ENCODE measurements at places on chromosomes 5 and 9.

GRCh38 chr9:1002678-1003077 lies 26.2 kb downstream of the DMRT3 start:
- no peak for DNase-seq

DNA sequence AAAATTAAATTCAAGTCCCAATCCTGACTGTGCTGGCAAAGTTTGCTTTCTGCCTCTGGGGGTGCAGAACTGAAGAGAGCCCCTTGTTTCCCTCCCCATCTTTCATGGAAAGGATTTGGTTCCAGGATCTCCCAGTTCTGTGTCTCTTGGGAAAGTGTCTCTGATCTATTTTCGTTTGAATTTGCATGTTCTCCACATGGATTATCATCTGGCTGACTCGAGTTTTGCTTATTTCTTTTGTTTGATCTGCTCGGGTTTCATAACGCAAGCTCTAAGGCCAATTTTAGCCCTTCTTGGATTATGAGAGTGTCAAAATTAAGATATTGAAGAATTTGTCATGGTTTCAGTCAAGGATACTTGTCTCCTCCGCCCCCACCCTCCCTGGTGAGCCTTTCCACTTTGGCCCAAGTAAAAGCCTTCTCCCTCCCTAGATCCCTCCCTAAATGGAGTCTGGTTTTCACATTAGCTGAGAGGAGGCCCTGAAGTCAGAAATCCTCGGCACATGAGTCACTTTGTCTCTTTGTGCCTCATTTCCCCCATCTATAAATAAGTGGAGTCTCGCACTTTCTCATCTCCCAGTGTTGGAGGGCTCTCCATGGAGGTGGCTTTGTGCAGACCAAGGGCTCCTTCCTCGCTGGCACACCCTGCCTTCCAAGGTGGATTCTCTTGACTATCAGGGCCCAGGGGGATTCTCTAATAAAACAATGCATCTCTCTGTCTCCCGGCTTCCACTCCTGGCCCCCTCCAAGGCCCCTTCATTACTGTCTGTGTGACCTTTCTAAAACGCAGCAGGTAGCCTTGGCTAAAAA lies 17.3 kb downstream of the ADRB2 start:
- DNase-seq: no peak

GRCh38 chr9:76571743-76572146 lies 112.8 kb downstream of the GCNT1 start:
- DNase-seq: no peak

- DNase-seq: no peak
Observed at GRCh38 chr5:144971108-144971850, 800.6 kb downstream of the KCTD16 start.

DNA sequence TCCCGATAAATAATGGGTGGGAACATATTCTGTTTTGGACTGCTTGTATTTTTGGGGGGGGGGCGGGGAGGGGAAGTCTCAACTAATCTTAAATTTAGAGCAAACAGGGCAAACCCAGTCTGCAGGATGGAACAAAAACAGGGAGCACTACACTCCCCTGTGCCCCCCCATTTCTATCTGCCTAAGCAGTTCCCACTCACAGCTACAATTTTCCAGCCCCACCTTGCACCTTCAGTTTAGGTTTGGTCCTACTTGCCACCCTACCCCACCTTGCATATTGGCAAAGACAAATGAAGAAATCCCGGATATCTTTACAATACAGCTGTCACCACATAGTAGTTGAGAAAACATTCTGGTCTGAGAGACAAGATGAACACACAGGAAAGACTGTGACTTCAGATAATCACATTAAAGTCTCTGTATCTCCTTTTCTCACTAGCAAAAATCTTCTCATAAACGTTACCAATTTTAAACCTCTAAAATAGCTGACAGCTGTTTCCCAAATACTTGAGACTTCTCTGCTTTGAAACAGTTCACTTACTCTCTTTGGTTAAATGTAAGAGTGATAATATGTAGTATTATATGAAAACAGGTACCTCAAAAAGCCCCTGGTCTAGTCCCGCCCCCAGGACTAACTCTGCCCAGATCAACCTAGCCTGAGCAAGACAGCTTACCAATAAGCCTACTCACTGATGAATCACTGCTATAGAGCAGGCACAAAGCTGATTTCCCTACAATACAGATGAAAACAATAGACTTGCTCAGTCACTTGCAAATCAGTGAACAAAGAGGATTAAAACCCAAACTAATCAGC lies 5.2 kb upstream of the RAPGEF6 start:
- no peak for DNase-seq

GRCh38 chr5:95093211-95093610 lies 191.7 kb downstream of the MCTP1 start:
- no peak for DNase-seq

GRCh38 chr9:68750786-68751185 lies 45.7 kb downstream of the PIP5K1B start:
- DNase-seq: no peak

DNA sequence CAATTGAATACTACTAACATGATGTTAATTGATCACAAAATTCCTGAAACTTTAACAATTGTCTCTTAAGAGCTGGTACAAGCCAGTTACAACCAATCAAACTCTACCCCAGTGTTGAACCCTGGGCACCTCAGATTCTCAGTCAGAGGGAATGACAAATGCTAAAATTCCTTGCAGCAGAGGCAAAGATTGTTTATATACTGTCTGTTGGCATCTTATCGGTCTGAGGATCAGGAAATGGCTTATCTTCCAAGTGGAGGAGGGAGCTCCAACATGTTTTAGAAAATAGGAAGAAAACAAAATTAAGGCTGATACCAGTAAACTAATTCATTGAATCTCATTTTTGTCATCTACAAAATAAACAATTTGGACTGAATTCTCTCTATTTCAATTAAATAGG lies 527.8 kb upstream of the ZNF608 start:
- DNase-seq: no peak

DNA sequence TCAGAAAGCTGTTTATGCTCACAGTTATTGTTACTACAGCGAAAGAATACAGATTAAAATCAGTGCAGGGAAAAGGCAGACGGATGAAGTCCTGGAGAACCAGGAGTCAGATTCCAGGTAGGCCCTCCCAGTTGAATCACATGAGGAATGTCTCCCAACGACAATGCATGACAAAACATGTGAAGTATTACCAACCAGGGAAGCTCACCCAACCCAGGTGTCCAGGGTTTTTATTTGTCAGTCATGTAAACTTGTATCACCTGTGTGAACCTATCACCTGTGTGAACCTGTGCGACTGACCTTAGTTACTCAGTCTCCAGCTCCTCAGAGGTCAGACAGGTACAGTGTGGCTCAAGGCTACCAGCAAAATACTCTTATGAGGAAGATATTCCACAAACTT lies 63.9 kb downstream of the KIAA1958 start:
- no peak for DNase-seq

GRCh38 chr5:158845941-158846340 lies 253.8 kb downstream of the EBF1 start:
- DNase-seq: no peak

DNA sequence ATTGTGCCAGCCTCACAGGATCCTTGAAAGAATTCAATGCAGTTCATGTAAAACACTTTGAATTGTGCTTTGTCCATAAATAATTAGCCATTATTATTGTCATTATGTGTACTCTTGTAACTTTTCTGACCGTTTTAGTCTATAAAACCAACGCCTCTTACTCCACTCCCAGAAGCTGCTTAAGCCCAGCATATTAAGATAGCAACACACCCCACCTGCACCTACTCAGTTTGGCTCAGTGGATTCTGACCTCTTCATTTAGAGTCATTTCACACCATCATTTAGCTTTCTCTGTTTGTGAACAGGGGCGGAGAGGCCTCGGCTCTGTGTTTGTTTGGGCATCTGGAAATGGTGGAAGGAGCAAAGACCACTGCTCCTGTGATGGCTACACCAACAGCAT lies 205.1 kb downstream of the PCSK5 start:
- no peak for DNase-seq

GRCh38 chr5:40491644-40492043 lies 188.1 kb upstream of the PTGER4 start:
- no peak for DNase-seq

GRCh38 chr5:141393267-141393666 lies 834 bp downstream of the PCDHGA8 start:
- DNase-seq: no peak

DNA sequence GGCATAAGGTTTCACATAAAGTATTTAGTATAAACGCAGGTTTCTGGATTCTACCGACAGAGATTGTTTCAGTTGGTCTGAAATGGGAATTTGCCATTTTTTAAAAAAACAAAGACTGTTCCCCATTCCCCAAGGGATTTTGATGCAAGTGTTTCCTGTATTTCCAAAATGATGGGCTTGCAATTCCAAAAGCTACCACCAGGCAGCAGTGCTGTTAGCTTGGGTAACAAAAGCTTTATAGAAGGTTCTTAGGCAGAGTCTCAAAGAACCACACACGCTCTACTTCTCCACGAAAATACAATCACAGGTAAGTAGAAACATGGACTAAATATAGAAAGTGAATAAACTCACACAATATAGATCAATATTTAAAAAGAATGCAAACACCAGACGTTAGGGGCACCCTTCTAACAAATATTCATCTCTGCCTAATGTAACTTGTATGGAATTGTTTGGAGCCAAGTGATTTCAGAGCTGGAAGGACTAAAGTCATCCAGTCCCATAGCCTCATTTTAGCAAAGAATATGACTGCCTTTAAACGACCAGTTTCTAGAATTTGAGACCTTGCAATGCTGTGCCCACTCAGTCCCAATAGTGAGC lies 154.3 kb downstream of the SPOCK1 start:
- no peak for DNase-seq

GRCh38 chr5:158955636-158956035 lies 144.1 kb downstream of the EBF1 start:
- no peak for DNase-seq

- DNase-seq: no peak
Observed at GRCh38 chr5:172545291-172545801, 91.0 kb upstream of the SH3PXD2B start.

DNA sequence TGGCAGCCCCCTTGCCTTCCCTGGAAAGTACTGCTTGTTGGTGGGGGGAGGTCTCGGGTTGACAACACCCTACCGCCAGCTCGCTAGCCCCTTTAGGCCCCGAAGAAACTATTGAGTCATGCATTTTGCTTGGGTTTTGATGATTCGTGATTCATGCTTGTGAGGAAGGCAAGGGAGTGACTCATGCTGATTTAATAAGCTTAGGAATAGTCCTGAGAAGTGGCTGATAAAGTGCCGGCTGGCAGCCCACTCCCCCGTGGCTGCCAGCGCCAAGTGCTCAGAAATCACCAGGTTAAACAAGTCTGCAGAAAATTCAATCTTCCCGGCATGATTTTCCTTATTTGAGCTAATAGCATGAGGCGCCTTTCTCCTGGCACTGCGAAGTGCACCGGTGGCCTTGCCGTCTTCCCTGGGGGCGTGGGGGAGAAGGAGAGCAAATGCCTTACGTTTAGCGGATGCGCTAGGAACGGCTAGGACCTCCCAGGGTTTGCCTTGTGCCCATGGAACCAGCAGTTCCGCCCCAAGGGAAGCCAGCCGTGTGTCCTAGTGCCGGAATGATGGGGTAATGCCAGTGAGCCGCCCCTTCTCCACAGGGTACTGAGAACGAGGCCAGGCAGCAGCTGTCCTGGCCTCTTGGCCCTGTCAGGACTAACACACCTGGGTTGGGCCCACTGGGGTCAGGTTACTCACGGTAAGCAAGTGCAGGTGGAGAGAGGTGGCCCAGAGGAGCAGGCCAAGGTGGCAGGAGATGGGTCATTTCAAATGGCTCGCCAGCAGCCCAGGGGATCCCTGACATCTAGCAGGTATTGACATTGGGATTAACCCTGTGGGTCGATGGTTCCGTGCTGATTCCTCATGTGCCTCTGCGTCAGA lies 151.9 kb downstream of the MACROH2A1 start:
- peak; percentile 92 for DNase-seq

DNA sequence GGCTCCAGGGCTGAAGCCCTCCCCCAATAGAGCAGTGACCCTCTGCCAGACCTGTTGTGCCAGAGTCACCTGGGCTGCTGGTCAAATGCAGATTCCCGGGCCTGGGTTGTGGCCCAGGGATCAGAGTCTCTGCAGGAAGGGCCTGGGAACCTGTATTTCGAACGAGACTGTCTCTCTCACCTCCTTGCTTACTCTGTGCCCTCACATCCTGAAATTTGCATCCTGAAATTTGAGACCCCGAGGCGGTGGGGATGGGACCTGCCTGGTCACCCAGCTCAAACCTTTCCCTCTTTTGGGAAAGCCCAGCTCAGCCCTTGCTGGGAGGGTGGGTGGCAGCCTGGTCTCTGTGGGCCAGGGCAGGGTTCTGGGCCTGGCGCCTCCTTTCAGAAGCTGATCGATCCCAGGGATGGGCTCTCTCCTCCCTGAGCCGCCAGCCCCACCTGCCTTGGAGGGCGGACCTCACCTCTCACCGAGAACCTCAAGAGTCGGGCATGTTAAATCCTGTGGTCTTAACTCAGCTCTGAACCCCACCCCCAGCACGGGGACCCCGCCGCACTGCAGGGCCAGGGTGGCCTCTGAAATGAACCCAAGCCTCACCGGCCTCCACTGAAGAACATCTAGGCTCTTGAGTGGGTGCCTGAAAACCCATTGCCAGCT lies 44.0 kb upstream of the IER5L start:
- no peak for DNase-seq

- no peak for DNase-seq
Observed at GRCh38 chr5:73938280-73938937, 312.4 kb downstream of the ARHGEF28 start.

GRCh38 chr9:131629825-131630204 lies 84.5 kb downstream of the PRRT1B start:
- DNase-seq: no peak

All from vagina (tissue), 2 donors.